ENCODE measurements at places on chromosomes 13 and 19.

DNA sequence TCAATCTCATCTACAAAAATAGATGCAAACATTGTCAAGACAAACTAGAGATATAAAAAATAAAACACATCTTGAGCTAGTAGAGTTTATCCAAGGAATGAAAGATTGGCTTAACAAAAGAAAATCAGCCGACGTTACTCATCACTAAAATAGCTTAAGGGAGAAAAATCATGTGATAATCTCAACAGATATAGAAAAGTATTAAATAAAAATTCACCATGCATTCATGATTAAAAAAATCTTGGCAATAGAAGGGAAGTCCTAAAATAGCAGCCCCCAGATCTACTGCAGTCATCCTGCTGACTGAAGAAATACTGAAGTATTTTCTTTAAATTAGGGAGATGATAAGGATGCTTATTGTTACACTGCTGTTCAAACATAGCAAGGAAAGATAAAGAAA is 12.6 kb upstream of the DCLK1 start:
- no peak for DNase-seq

DNA sequence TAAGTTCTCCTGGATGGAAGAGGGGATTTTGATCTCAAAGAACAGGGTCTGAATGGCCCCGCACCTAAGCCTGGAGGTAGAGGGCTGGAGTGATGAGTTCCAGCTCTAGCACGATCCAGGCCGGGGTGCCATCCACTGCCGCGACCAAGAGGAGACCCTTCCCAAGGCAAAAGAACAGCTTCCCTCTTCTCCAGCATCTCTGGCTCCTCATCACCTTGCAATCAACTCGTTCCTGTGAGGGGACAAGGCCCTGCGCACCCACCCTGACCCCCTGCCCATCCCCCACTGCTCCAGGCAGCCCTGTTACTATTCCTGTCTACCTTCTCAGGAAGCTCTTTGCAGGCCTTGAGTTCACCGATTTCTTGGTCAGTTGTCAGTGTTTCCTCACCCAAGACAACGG is 17.8 kb downstream of the COL4A1 start:
- DNase-seq = no peak

- no peak for DNase-seq
Observed at GRCh38 chr19:18675779-18676178, 7.7 kb upstream of the CRTC1 start.

DNA sequence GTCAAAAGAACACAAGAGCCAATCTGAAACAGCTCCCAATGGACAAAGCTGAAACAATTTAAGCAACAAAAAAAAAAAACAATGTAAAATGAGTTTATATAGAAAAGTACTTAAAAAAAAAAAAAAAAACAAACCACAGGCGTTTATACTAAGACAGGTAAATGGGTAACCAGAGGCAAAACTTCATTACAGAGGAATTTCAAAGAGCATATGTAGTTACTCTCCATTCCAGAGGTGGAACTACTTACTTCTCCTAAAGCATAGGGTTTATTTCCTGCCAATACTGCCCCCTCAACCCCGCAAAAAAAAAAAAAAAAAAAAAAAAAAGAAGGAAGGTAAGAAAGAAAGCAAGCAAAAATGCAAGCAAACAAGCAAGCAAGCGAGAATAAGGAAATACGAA is 132.9 kb downstream of the LIG4 start:
- DNase-seq = no peak

DNA sequence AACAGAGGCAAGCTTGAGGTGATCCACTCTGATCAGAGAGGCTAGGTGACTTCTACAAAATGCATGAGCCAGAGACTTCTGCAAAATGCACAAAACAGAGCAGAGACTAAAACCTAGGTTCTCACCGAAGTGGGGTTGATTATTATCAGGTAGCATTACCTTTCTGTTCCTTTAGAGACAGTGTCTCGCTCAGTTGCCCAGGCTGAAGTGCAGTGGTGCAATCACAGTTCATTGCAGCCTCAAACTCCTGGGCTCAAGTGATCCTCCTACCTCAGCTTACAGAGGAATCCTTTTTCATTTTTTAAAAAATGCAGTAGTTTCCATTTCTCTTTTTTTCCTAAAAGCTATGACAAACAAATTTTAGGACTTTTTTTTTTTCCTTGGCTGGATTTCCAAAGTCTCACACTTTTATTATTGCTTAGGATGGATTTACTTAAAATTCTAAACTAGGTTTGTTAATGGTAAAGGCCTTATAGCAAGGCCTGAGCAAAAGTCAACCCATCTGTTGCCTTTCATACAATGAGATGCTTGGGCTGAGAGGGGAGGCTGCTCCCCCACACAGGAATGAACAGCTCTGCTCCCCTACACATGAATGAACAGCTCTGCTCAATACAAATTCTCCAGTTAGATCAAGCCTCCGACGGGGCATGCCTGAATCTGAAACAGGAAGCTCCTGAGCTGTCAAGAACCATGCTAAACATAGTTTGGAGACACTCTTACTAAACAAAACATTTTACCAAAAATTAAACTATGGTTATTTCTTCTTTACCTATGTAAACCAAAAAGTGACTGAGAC is 18.8 kb upstream of the TNFRSF19 start:
- DNase-seq = no peak

- DNase-seq = no peak
Observed at GRCh38 chr19:40896418-40896796, 14.4 kb upstream of the CYP2A7 start.

- DNase-seq = peak; percentile 90
Observed at GRCh38 chr13:41610404-41610803, 153.1 kb downstream of the RGCC start.

GRCh38 chr19:19034204-19034624 is 811 bp downstream of the ARMC6 start:
- DNase-seq = peak; percentile 45

DNA sequence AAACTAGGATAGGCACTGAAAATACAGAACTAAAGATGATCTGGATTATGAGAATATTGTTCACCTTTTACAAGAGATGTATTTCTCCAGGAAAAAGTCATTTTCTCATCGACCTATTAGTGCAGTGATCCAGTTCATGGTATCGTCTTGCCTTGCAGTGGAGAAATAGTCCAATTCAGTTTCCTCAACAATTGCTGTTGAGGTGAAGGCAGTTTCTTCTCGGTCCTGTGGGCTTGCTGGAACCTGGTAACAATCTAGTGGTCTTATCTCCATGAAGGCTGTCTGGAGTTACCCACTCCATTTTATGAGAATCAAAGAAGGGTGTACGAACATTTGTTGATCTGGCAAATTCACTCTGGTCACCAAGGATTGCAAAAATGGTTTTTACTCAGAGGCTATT is 266.8 kb downstream of the LHFPL6 start:
- DNase-seq = no peak

DNA sequence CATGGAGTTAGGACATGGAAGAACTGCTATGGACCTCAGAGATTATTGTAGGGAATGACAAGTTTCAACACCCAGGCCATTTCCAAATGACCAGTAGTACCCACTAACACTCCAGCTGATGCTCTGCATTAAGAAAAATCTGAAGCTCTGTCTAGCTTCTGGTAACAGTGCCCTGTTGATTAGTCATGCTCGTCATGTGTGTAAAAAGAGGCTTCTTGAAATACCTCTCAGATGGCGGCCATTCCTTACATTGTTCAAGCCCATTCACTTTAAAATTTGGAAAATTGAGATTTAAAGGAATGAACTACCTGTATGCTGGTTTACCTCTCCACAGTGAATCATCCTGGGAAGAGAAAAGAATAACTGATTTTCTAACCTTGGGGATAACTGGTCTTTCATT is 527.9 kb upstream of the ARGLU1 start:
- no peak for DNase-seq

- DNase-seq = no peak
Observed at GRCh38 chr13:83274679-83275078, 607.6 kb downstream of the SLITRK1 start.

DNA sequence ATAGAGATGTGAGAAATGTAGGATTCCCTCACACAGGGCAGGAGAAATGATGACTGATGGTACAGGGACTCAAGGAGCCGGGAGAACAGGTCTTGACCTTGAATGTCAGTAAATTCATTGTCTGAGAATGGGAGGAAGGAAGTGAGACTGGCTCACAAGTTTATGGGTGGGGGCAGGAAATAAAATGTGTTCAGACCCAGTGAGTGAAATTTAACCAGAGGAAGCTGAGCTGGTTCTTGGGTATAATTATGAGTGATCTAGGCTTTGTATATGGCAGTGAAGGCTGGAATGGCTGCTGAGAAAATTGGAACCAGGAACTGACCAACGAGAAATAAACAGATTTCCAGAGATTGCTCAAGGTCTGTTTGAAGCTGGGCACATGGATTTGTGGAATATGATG is 6.3 kb upstream of the IGSF23 start:
- DNase-seq = peak; percentile 50

GRCh38 chr19:46426506-46427162 is 2.1 kb downstream of the PNMA8C start:
- peak; percentile 79 for DNase-seq

- no peak for DNase-seq
Observed at GRCh38 chr13:19962894-19963293, 4.4 kb downstream of the ZMYM2 start.

DNA sequence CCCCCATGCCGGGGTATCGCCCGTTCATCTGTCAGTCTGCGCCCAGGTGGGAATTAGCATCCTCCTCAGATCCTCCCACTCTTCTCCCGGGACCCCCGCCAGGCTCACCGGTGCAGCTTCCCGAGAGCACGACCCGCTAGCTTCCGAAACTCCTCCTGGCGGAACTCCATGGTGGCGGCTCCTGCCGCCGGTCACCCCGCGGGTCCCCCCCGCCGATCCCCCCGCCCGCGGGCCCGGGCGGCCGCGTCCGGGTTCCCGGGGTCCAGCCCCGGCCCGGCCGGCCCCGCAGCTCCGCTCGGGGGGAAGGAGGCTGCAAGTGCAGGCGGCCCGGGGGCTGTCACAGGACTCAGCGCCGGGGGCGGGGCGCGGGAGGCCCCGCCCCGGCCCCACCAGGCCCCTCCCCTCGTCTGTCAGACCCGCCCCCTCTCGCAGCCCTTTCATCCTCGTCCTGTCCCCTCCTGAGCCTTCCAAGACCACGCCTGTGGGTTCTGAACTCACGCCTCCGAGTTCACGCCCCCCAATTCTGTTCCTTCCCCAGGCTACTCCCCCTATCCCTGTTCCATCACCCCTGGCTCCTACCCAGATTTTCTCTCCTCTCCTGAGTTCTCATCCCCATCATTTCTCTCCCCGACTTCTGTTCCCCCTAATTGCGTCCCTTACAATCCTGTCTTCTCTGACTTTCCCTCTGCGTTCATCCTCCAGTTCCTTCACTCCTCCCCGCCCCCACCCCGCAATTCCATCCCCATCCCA is at the start of gene SLC17A7:
Gene SLC17A7, minus strand, starts transcription at position 318 of the 750 bp plus-strand sequence. Its CDS starts 148 bp downstream, at position 170.
- DNase-seq = no peak

DNA sequence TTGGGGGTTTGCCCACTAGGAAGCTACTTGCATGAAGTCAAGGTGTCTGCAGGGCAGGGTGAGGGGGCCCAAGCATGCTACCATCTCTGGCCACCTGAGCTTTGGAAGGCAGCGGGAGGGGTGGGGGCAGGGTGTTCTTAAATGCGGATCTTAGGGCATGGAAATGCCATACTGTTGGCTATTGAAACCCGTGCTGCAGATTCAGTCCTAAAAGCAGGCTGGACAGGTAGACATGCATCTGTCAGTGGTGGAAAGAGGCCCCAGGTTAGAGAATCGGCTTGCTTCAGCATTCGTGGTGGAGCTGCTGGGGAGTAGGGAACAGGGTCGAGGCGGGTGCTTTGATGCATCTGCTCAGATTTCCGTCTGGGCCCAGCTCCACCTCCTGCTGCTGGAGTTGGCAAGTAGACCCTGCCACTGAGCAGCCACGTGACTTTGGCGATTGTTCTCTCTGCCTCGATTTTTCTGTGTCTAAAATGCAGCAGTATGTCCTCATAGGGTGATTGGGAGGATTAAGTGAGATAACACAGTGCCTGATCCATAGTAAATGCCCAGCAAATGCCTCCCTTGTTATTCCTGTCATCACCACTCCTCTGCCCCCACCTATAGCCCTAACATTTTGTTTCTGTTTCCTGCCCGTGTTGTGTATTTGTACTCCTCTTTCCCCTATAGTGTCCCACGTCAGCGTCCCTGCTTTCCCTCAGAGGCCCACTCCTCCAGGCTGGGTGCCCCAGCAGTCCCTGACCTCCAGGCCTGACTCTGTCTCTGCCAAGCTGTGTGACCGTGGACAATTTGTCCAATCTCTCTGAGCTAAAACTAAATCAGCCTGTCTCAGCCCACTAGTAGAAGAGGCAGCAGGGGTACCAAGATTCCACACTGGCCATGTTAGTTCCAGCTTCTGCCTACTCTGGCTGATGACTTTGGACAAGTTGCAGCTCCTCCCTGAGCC is 5.8 kb downstream of the PPP1R37 start:
- peak; percentile 20 for DNase-seq

DNA sequence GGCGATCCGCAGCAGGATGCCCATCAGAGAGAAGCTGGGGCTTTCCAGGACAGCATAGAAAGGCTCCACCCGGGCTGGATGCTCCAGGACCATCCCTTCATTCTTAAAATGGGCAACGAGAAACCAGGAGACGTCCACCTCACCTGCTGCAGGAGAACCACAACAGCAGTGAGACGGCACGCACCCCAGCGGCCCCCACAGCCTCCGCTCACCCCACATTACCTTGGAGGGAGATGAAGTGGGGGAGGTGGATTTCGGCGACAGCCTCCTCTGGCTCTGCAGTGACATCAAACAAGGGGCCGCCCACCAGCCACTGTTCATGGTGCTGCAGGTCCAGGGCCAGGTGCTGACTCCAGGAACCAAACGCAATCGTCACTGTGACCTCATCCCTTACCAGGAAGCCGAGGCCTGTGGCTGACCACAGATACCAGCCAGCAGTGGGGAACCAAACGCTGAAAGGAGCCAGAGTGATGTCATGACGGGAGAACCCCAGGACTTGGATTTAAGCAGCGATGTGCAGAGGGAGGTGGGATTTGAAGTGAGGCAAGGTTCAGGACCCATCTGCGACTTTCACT is 25.1 kb downstream of the CARD8 start:
- no peak for DNase-seq

DNA sequence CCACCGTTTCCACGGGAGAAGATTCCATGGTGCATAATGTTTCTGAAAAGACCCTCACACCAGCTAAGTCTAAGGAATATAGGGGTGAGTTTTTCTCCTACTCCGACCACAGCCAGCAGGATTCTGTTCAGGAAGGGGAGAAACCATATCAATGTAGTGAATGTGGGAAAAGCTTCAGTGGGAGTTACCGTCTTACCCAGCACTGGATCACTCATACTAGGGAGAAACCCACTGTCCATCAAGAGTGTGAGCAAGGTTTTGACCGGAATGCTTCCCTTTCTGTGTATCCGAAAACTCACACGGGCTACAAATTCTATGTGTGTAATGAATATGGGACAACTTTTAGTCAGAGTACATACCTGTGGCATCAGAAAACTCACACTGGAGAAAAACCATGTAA is 19.1 kb downstream of the ZNF473 start:
- DNase-seq = no peak

GRCh38 chr13:106942563-106942962 is 374.6 kb upstream of the ARGLU1 start:
- DNase-seq = no peak

GRCh38 chr19:44747739-44748425 is 626 bp upstream of the BCL3 start:
- DNase-seq = peak; percentile 65
